Keratinocyte (primary cell): ENCODE measurements at places on chromosomes 1 and 21. TPM values are rescaled to one million over a fixed set of nuclear protein-coding genes. Genes with fewer than 3 reads are reported as not detected.

DNA sequence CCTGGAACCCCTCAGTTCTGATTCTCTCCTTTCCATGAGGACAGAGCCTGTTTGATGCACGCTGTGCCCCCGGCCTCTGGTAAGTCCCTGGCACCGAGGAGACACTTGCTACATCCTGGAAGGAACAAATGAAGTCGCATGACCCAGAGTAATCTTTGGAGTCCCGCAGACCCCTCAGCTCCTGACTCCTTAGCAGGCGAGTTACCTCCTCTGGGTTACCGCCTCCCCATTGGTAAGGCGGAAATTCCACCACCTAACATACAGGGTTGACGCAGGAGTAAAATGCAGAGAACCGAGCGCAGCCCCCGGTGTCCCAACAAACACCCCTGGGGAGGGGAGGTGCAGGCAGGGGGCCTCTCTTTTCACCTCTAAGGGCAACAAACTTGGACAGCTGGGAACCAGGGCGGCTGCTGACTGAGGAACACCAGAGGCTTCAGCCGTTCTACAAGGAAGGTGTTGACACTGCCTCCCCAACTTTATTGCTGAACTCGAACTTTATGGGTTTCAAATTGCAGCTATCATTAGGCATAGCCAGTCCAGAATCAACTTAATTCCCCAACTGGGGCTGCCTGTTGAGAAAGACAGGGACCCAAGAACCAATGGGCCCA lies 115.3 kb upstream of the IFFO2 start:
- no peak overlapping the region for H3K27ac ChIP-seq
- H3K4me3 ChIP-seq = no peak overlapping the region
- peaks cover 56% of the 10 kb centered on the region for H3K4me1 ChIP-seq
- peaks cover 4% of the 10 kb centered on the region for H3K27me3 ChIP-seq
- DNase-seq = no peak

DNA sequence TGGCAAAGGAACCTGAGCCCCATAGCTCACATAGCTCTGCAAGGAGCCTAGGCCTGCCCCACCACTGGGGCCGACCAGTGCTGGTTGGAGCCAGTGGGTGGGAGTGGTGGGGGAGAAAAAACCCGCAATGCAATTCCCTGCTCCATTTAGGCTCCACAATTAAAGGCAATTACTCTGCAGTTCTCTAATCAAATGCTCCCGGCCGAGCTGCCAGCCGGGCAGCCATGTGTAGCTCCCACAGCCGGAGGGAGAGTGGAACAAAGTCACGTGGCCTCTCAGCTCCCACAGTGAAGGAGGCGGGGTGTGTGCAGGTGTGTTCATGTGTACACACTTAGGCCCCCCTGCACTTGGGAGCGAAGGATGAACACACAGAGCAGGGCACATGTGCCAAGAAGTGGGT lies 81.6 kb downstream of the KIRREL1 start:
- H3K4me3 ChIP-seq = no peak overlapping the region
- H3K36me3 ChIP-seq = peaks cover 31% of the 10 kb centered on the region
- H3K27ac ChIP-seq = no peak overlapping the region
- DNase-seq = no peak

GRCh38 chr1:224431726-224432125 lies 2.9 kb downstream of the WDR26 start:
- H3K27me3 ChIP-seq = no peaks in the 10 kb centered on the region
- no peak overlapping the region for H3K27ac ChIP-seq
- no peak for DNase-seq
- H3K4me1 ChIP-seq = peaks cover 38% of the 10 kb centered on the region

GRCh38 chr1:22918644-22919043 lies 54.0 kb downstream of the LACTBL1 start:
- H3K27ac ChIP-seq = no peak overlapping the region
- no peaks in the 10 kb centered on the region for H3K4me1 ChIP-seq
- H3K36me3 ChIP-seq = no peaks in the 10 kb centered on the region
- no peak for DNase-seq

DNA sequence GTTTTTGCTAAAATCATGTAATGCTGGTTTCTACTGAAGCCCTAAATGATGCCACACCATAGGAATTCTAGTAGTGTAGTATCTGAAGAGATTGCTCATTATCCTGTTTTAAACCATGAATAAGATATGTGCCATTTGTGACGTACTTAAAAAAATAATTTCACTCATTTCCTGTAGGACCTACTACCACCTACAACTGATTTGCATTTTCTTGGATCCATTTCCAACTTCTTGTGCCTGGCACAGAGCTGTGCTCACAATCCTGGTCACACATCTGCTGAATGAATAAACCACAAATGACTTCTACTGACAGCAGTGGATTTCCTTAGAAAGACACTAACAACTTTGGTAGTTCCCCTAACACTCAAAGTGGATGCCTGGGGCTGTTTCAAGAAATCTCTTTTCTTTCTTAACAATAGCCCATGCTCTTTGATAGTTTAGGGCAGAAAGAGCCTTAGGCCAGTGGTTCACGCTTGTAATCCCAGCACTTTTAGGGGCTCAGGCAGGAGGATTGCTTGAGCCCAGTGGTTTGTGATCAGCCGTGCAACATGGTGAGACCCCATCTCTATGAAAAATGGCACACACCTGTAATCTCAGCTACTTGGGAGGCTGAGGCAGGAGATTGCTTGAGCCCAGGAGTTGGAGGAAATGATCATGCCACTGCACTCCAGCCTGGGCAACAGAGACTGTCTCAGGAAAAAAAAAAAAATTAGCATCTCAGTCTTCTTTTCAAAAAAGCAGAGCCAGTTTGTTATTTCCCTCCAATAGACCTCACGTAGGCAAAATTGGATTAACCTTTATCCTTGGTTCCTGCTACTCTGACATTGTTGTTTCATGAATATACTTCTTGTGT lies 13.0 kb upstream of the BATF3 start:
- no peak for DNase-seq
- H3K27me3 ChIP-seq = peaks cover 4% of the 10 kb centered on the region
- no peaks in the 10 kb centered on the region for H3K4me1 ChIP-seq
- no peaks in the 10 kb centered on the region for H3K36me3 ChIP-seq
- no peak overlapping the region for H3K4me3 ChIP-seq

GRCh38 chr1:20174937-20175666 lies 10.8 kb upstream of the UBXN10 start:
- peaks cover 7% of the 10 kb centered on the region for H3K4me1 ChIP-seq

GRCh38 chr21:26732432-26733221 lies 112.6 kb downstream of the ADAMTS1 start:
- no peak overlapping the region for H3K4me3 ChIP-seq
- H3K27me3 ChIP-seq = peaks cover 6% of the 10 kb centered on the region
- H3K4me1 ChIP-seq = no peaks in the 10 kb centered on the region
- DNase-seq = no peak
- H3K36me3 ChIP-seq = no peaks in the 10 kb centered on the region

DNA sequence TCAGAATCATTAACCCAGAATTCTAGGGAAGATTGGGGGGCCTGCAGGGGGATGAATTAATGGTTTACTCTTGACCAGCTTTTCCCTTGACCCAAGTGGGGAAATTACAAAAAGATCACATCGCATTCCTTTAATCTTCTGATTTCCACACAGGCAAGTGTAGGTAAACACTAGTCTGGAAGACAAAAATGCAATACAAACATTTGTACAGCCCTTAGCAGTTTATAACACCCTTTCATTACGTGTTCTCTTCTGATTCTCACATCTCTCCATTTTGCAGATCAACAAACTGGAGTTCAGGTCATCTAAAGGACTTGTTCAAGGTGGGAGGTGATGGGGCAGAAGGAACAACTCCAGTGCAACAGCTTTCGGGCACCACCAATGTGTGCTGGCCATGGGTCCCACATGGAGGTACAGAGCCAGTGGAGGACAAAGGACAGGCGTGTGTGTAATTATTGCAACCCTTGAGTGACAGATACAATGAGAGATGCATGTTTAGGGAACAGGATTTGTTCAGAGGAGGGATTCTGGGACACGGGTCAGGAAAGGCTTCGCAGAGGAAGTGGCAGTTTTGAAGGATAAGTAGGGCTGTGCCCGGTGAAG lies 20.4 kb downstream of the ATF3 start:
- H3K36me3 ChIP-seq = no peaks in the 10 kb centered on the region
- no peaks in the 10 kb centered on the region for H3K4me1 ChIP-seq
- H3K27ac ChIP-seq = no peak overlapping the region

DNA sequence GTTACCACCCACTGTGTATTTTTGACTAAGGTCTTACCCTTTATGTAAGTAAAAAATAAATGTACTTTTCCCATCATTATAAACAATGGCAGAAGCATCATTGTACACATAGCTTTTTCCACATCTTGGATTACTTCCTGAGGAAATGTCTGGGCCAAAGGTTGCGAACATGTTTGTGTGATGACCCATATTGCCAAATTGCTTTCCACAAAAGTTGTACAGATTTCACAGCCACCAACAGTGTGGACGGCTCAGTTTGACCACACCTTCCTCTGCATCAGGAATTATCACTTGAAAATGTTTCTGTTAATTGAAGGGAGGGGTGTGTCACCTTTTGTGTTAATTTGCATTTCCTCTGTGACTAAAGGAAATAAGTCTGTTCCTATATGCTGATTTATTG lies 25.7 kb downstream of the AKNAD1 start:
- no peaks in the 10 kb centered on the region for H3K27me3 ChIP-seq
- no peaks in the 10 kb centered on the region for H3K36me3 ChIP-seq
- peaks cover 53% of the 10 kb centered on the region for H3K4me1 ChIP-seq
- peak overlapping the region; percentile 1 for H3K4me3 ChIP-seq

GRCh38 chr1:74205266-74205665 lies 7.2 kb downstream of the FPGT start:
- no peaks in the 10 kb centered on the region for H3K36me3 ChIP-seq
- no peaks in the 10 kb centered on the region for H3K27me3 ChIP-seq
- H3K27ac ChIP-seq = no peak overlapping the region
- no peak for DNase-seq

DNA sequence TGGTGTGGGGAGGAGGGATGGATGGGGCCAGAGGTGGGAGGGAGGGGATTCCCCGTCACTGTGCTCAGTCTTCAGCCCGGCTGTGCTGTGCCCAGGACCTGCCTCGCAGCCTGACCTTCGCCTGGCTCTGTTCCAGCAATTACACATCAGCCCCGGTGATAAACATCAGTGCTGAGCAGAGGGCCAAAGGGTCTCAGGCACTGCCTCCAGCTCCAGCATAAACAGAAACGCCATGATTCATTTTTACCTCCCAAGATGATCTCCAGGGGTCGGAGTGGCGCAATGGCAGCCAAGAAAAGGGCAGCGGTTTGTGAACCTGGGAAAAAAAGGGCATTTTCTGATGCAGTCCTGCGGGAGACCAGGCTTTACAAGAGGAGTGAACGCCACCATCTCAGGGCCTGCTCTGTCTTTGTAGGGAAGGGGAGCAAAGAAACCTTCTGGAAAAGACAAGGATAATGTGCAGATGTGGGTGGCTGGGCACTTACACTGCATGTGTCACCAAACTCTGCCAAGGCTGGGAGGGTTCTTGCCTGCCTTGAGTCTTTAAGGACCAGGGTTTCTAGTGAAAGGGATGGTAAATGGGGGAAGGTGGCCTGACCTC lies 28.1 kb downstream of the SHISA4 start:
- no peaks in the 10 kb centered on the region for H3K36me3 ChIP-seq
- H3K4me3 ChIP-seq = no peak overlapping the region
- no peak for DNase-seq
- peaks cover 9% of the 10 kb centered on the region for H3K4me1 ChIP-seq
- H3K27ac ChIP-seq = no peak overlapping the region
- no peaks in the 10 kb centered on the region for H3K27me3 ChIP-seq

DNA sequence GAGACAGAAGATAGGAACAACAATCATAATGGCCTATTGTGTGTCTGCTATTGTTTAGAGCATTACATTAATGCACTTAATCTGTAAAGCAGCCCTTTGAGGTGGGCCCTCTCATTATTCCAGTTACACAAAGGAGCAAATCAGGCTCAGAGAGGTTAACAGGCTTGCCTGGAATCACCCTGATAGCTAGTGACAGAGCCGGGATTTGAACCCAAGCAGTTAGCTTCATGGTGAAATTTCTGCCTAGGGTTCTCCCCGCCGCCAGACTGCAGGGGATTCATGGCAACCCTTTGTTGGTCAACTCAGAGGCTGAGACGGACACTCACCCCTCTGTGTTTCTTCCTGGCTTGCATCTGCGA lies 7.1 kb downstream of the HEYL start:
- no peaks in the 10 kb centered on the region for H3K36me3 ChIP-seq
- H3K27me3 ChIP-seq = peaks cover 50% of the 10 kb centered on the region
- H3K4me3 ChIP-seq = no peak overlapping the region
- no peak for DNase-seq

DNA sequence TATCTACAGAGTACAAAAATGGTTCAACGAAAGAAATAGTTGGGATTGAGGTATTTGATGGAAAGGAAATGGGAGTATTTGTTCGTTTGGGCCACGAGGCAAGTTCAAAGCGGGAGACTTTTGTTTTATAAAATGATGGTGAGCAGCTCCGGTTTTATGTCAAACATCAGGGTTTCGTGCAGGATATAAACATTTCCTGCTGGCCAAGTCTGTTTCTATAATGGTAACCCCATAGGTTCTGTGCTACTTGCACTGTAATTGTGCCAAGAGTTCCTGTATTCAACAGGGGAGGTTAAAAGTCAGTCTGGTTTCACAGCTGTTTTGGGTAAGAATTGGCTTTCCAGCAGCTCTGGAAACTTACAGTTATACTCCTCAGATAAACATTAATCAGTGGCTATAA lies 290.3 kb upstream of the NRIP1 start:
- no peak overlapping the region for H3K4me3 ChIP-seq
- DNase-seq = no peak
- H3K27me3 ChIP-seq = no peaks in the 10 kb centered on the region

GRCh38 chr1:18539171-18539570 lies 58.4 kb downstream of the KLHDC7A start:
- H3K27me3 ChIP-seq = peaks cover 8% of the 10 kb centered on the region
- DNase-seq = no peak
- no peak overlapping the region for H3K27ac ChIP-seq
- H3K36me3 ChIP-seq = no peaks in the 10 kb centered on the region
- H3K4me3 ChIP-seq = no peak overlapping the region

DNA sequence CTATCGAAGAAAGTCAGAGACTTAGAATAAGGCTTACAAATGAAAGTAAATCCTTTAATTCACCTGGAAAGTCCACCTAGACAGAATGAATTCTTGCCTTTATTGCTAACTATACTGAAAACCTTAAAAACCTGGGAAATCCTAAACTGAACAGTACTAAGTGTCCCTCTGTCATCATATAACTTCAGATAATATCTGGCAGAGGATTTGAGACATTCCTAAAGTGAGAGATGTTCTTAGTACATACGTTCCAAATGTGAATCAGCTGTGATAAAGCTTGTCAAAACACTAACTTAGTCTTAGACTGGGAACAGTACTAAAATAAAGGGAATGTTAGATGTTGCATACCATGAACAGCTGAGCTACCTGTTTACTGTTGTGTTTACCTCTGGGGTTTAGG lies 121.7 kb downstream of the TNFSF18 start:
- H3K4me1 ChIP-seq = peaks cover 47% of the 10 kb centered on the region
- H3K27ac ChIP-seq = peak overlapping the region; percentile 73
- no peaks in the 10 kb centered on the region for H3K36me3 ChIP-seq
- H3K27me3 ChIP-seq = no peaks in the 10 kb centered on the region
- no peak overlapping the region for H3K4me3 ChIP-seq
- DNase-seq = no peak

- DNase-seq = no peak
- no peak overlapping the region for H3K4me3 ChIP-seq
- H3K27me3 ChIP-seq = no peaks in the 10 kb centered on the region
- no peaks in the 10 kb centered on the region for H3K36me3 ChIP-seq
Observed at GRCh38 chr1:8813991-8814390, 3.4 kb downstream of the RERE start.

Gene ELAVL4
- polyA plus RNA-seq = not detected in 3 replicates

Gene KIF21B
- polyA plus RNA-seq = 0.17 to 0.20 TPM (median 0.17 TPM) in 3 replicates

Gene ARHGEF11
- 7.8 to 13.0 TPM (median 8.0 TPM) in 3 replicates for polyA plus RNA-seq

Gene UBASH3A
- polyA plus RNA-seq = not detected in 3 replicates

Gene NUP210L
- 0.01 TPM in 1 of 3 replicates, not detected in the others for polyA plus RNA-seq

Gene EVA1C
- 6.1 to 15.3 TPM (median 10.8 TPM) in 3 replicates for polyA plus RNA-seq

Gene IFNAR1
- 7.9 to 18.8 TPM (median 12.6 TPM) in 3 replicates for polyA plus RNA-seq

Gene BSND
- polyA plus RNA-seq = not detected in 3 replicates

Gene FAM43B
- 0.02 to 0.03 TPM in 2 of 3 replicates, not detected in the other for polyA plus RNA-seq

Gene IL10
- not detected in 3 replicates for polyA plus RNA-seq

Gene SEC16B
- 1.2 to 1.3 TPM (median 1.2 TPM) in 3 replicates for polyA plus RNA-seq

Gene PRELP
- polyA plus RNA-seq = 0.01 to 0.03 TPM in 2 of 3 replicates, not detected in the other
